Activated CD4-positive, CD25-positive, alpha-beta regulatory T cell treated with anti-CD3 and anti-CD28 coated beads, Interleukin-2, amount 50 U/mL, for 24 hours (primary cell): ENCODE measurements at places on chromosomes 11 and 22.

- no peak for ATAC-seq
These were observed 49.0 kb downstream of the MUC15 start for GRCh38 chr11:26522912-26523610.

DNA sequence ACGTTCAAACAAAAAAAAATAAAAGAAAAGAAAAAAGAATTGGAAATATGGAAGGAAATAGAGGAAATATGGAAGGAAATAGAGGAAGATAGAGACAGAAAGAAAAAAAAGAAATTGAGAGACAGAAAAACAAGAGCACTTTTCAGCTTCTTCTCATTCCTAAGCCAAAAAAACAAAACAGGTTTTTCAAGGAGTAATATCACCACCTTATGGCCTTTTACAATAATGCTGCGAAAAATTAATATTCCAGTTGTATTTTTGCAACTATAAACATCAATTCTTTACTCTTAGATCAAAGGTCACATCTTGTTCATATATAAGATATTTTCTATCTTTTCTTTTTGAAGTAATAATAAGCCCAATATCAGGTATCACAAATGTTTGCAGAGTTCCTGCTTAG is 328.3 kb downstream of the FAT3 start:
- no peak for ATAC-seq

- ATAC-seq = no peak
These were observed 22.6 kb upstream of the OLFML1 start for GRCh38 chr11:7462706-7463105.

GRCh38 chr11:57432714-57433163 is 5.8 kb upstream of the SLC43A3 start:
- ATAC-seq = peak; percentile 66

GRCh38 chr11:2517016-2517385 is 72.2 kb downstream of the KCNQ1 start:
- ATAC-seq = no peak

- ATAC-seq = no peak
These were observed 185.3 kb upstream of the LARGE1 start for GRCh38 chr22:34105461-34106062.

DNA sequence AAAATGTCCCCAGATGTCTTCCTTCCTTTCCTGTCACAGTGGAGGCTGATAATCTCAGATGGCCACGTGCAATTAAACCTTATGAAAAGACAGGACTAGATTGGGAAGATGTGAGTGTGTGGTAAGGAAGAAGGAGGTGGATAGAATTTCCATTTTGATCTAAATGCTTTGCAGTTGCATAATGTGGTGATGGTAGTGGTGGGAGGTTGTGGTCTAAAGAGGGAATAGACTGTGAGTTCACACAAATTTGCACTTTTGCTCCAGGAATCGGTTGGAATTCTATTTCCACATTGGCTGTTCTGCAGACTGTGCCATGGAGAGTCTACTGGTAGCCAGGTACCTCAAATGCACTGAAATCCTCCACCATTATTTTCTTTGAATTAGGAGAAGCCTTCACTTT is 93.3 kb downstream of the ZBTB16 start:
- no peak for ATAC-seq

DNA sequence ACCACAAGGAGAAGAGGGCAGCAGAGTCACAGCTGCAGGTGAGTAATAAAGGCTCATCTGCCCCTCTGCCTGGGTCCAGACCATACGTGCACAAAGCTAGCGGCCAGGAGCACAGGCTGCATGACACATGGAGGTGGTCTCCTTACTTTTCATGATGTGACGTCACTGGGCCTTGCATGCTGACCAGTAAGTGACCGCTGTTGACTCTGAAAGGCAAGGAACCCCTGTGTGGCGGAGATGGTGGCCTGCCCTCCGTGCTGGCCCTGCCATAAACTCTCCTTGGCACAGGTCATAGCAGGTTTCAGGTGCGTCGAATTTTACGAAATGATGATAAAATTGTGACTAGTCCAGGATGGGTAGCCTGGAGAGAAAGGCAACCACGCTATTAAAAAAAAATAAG is 7.6 kb upstream of the PARVG start:
- ATAC-seq = no peak
